ENCODE measurements at places on chromosomes 3 and 15.

GRCh38 chr3:40719660-40720287 lies 195.0 kb downstream of the ZNF621 start:
- DNase-seq = no peak

DNA sequence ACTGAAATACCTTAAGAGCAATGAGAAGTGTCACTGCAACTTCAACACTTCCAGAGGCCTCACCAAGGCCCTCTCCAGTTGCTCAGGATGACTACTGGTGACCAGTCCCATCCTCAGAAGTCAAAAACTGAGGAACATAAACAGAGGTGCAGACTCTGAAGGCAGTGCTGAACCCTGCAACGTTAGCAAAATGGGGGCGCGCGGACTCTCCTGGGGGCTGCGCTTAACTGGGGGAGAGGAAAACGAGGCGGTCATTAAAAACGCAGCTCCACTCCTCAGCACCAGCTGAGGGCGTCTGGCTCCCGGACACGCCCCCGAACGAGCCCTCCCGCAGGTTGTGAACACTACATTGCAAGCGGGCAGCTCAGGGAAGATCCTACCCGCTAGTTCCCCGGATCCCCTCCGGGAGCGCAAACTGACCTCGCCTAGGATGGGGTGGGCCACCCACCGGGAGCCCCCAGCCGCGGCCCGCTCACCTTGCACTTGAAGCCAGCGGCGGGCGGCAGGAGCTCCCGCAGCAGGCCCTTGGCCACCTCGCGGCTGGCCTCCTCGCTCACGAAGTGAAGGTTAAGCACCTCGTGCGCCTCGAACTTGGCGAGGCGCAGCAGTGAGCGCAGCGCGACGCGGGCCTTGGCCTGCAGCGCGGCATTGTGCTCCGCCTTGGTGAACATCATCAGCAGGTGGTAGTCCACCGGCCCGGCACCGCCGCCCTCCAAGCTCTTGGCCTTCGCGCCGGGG lies 711 bp downstream of the XXYLT1 start:
- peak; percentile 37 for DNase-seq

GRCh38 chr3:96017556-96017955 lies 796.8 kb upstream of the EPHA6 start:
- no peak for DNase-seq

DNA sequence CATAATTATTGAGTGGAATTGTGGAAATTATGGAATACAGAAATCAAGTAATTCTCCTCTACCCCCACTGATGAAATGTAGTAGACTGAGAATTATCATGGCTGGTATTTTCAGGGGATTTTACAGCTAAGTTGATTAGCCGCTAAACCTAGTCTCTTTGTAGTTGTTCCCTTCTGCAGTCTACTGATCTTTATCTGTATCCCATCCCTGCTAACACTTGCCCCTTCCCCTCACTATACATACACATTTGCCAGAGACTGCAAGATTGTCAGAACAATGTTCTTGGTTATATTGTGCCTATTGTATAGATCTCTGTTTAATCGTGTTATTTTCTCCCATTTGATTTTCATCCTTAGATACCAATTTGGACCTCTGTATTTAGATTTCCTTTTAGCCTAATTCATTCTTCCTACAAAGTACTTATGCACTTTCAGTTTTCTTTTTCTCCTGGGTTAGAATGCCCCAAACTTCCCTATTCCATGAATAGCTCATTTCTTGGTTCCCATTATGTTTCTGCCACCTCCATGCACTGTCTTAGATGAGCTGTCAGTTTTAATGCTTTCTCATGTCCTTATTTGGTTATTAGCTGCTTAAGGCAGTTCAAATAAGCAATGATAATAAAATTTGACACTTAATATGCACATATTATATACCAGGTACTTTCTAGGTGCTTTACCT lies 86.9 kb downstream of the CDIN1 start:
- no peak for DNase-seq

- no peak for DNase-seq
These were observed 170.8 kb upstream of the MITF start for GRCh38 chr3:69568458-69568857.

- no peak for DNase-seq
These were observed 1.3 kb downstream of the AQP9 start for GRCh38 chr15:58139276-58139988.

GRCh38 chr3:126557761-126558160 lies 971 bp downstream of the C3orf22 start:
- DNase-seq = no peak

- DNase-seq = no peak
These were observed 631 bp downstream of the NKTR start for GRCh38 chr3:42600958-42601675.

GRCh38 chr3:150061288-150062024 lies 90.8 kb upstream of the PFN2 start:
- DNase-seq = no peak

DNA sequence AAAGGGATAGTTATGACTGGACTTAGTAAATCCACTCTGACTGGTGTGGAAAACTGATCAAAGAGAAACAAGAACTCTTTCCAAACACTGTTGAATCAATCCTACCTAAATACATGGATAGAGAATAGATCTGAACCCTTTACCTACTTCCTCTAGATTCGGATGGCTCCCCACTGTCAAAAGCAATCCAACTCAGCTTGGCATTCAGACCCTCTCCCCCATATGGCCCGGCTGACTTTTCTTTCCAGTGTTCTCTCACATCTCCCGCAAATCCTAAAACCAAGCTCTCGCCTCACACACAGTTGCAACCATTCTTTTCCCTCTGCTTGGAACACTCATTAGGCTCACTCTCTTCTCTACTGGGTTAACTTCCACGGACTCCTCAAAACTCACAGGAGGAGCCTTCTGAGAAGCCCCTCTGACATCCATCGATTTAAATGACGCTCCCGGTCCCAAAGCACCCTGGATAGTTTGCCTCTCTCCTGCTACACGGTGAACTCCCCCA lies 639 bp downstream of the SPICE1 start:
- DNase-seq = no peak

DNA sequence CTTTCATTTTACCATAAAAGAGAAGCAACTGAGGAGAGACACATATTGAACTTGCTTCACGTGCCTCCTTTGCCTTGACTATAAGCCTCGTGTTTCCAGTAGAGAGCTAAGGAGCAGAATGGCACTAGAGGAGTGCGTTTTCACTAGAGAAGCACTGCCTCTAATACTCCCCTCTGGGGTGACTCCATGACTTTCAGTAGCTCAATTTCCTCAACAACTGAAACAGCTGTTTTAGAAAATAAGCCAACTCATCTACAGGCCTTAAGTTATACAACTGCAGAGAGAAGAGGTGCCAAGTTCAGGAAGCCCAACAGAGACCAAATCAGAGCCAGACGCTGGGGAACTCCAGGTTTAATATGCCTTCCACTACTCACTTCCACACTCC lies 1.9 kb downstream of the UBP1 start:
- no peak for DNase-seq

DNA sequence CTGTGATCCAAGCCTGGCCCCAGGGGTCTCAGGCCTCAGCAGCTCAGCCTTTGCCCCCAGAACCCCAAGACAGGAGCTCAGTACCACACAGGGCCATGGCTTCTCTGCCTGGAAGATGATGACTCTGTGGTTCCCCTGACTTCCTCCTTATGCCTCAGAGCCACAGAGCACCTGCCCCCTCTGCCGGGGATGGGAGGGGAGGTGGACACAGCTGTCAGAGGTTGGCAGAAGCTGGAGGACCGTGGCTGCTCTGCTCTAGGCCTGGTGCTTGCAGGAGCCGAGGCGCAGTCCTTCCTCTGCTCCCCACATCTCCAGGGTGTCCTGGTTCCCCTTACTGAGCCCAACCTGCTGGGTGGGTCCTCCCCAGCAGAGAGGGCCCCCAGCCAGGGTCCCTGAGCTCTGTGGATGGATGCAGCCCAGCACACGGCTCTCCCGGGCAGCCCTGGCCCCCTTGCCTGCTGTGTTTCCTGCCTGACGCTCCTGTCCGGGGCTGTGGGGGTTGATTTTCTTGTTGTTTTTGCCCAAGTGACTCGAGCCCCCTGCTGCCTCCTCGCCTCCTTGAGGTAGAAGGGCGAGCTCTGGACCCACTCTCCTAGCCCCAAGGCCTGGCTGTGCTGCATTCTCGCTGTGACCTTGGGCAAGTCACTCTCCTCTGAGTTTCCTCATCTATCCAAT lies 36.6 kb downstream of the PSTPIP1 start:
- DNase-seq = no peak

GRCh38 chr3:186502966-186503712 lies 41.0 kb downstream of the CRYGS start:
- DNase-seq = no peak

GRCh38 chr3:187369089-187369447 lies 883 bp downstream of the RTP4 start:
- no peak for DNase-seq

DNA sequence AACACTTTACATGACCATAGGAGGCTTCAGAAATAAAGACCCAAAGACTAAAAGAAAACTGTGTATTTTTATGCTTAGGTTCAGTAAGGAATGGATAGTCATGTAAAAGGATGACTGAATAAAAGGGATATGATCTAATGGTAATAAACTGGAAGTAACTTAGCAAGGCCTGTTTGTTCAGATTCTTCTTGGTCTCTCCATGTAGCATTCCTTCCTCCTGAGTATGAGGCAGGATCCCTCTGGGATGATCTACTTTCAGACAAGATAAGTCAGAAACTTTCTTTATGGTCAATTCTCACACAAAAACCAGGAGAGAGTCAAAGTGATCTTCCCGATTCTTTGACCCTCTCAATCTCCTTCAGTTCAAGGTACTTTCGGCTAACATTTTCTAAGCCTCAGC lies 340.8 kb upstream of the DCBLD2 start:
- DNase-seq = no peak

- DNase-seq = no peak
These were observed 313.4 kb upstream of the DNAJC19 start for GRCh38 chr3:181302960-181303359.

DNA sequence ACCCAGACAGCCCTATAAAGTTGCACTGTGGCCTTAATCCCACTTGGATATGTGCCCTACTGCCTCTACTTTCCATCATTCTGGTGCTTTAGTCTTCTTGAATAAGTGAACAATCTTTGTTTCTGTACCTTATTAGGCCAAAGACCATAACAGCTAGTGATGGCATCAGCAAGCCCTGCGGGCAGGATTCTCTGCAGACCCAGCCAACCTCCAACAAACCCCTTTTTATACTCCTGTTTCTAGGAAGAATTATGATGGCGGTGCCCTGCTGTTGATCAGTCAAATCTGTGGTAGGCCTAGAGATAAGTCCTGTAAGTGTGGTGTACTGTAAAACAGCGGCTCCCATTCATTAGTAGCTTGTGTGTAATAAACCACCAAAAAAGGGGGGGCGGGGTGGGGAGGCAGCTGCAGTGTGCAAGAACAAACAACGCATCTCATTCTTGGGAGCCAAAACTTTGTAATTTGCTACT lies 40.5 kb downstream of the SOX2 start:
- DNase-seq = no peak

GRCh38 chr15:100073982-100074381 lies 267.8 kb downstream of the ADAMTS17 start:
- DNase-seq = no peak

DNA sequence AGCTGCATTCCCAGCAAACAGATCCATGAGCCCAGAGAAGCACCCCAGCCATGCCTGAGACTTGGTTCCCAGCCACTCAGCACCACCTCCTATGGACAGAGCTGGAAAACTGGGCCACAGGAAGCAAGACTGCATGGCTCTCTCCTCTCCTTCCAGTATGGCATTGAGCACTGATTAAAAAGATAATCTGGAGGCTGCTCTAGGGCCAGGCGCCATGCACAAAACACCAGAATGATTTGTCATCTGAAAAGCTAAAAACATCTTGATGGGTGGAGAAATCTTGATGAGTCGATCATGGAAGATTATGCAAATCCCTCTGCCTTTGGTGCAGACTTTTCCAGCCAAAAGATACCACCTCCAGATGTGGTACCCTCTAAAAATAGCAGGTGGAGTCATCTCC lies 62.7 kb upstream of the MRPS22 start:
- no peak for DNase-seq

DNA sequence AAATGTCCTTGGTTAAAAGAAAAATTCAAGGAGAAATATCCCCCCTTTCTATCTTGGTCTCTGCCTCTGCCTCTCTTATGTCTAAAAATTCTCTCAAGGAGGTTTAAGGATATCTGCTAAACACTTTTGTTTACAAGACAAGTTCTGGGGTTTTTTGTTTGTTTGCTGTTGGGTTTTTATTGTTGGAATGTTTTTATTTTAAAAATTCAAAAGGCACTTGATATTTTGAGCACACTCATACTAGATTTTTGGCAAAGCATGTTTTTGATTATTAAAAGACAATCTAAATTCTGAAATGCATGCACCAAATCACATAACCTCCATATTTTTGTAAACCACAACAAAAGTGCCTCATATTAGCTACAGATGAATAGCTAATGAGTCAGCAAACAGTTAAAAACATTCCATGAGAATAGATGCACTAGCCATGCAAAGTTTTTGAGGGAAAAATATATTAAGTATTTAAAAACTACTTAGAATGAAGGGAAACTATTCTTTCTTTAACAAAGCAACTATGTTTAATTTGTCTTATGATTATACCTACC lies 84.6 kb downstream of the ZBTB20 start:
- no peak for DNase-seq

DNA sequence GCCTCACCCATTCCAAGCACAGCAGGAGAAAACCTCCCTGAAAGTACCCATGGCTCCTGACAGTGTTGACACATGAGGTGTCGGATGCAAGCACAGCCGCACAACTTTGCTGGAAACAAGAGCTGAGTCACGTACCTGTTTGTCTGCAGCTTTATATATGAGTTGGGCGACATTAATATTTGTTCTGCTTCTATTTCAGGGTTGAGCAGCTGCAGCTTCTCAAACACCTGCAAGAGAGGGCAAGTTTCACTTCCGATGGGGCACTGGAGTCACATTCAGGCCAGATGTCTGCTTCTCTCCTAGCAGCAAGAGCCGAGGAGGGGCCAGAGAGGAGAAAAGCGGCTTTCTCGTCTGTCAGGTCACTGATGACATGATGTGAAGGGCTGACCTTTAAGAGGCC lies 88.0 kb downstream of the NUP210 start:
- DNase-seq = no peak

DNA sequence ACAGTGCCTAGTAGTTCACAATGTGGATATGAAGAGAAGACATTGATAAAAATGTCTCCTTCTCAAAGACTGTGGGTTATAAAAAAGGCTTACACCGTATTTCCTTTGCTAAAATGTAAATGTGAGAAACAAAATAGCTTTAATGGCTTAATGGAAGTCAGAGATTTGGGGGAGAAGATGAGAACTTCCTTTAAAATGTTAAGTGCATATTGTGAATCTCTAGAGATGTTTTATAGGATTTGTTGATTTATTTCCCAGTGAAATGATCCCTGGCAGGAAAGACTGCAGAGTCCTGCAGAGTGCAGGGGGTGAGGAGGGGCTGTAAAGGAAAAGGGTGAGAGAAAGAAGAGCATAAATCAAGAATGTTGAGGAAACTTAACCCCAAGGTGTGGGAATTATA lies 305.1 kb downstream of the GAP43 start:
- DNase-seq = no peak

GRCh38 chr3:160921020-160921635 lies 165.1 kb downstream of the PPM1L start:
- no peak for DNase-seq

Measured in stimulated activated effector memory CD8-positive, alpha-beta T cell treated with anti-CD3 and anti-CD28 coated beads, Interleukin-12 subunit alpha, Interleukin-12 subunit beta, amount 100 ng/mL, for 72 hours (primary cell).